ENCODE measurements at places on chromosomes 16 and 17. TPM values are rescaled to one million over a fixed set of nuclear protein-coding genes. Genes with fewer than 3 reads are reported as not detected.

Gene KRT33A
- total RNA-seq = not detected

Gene ZNF232
- total RNA-seq = 9.4 TPM

Gene EFCAB5
- total RNA-seq = 0.51 TPM

Gene TNFRSF13B
- not detected for total RNA-seq

Gene RGS11
- 0.55 TPM for total RNA-seq

Gene RUNDC3A
- 0.36 TPM for total RNA-seq

Gene DNAAF1
- total RNA-seq = 0.08 TPM

Gene CD300LF
- total RNA-seq = not detected

Gene CES3
- 3.4 TPM for total RNA-seq

Gene DHRS7C
- not detected for total RNA-seq

Gene NPEPPS
- total RNA-seq = 38.1 TPM

Gene GFAP
- total RNA-seq = 0.46 TPM

Gene FOXJ1
- total RNA-seq = 3.4 TPM
